ENCODE measurements at places on chromosomes 13 and 19.

DNA sequence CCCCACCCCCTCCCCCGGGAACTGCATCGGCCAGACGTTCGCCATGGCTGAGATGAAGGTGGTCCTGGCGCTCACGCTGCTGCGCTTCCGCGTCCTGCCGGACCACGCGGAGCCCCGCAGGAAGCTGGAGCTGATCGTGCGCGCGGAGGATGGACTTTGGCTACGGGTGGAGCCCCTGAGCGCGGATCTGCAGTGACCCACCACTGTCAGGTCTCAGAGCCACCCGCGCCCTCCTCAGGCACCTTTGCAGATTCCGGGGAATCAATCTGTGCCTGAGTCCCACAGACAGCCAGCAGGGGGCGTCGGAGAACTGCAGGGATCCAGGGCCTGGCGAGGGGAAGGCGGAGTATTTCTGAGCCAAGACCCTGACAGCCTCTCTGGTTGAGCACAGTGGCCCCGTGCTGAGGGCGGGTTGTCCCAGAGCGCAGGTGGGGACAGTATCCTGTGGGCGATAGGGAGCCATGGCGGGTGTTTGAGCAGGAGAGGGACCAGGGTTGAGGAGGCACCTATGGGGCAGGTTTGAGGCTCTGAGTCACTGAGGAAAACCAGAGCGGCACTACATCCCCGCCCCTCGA, 30.4 kb upstream of the CYP4F8 start:
- H3K36me3 ChIP-seq: no peaks in the 10 kb centered on the region
- H3K4me3 ChIP-seq: no peak overlapping the region
- peak; percentile 80 for DNase-seq
- H3K27ac ChIP-seq: no peak overlapping the region

DNA sequence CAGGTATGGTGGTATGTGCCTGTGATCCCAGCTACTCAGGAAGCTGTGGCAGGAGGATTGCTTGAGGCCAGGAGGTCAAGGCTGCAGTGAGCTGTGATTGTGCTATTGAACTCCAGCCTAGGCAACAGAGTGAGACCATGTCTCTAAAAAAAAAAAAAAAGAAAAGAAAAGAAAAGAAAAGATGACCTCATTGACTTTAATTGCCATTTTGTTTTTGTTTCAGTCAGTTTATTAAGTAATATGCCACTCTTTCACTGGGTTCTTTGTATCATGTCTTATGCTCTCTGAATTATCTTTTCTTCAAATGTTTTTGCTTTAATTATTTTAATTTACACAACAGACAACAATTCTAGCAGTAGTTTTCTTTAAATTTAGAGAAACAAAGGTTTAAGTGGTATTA, 293.8 kb downstream of the TSHZ3 start:
- H3K4me1 ChIP-seq: no peaks in the 10 kb centered on the region
- H3K4me3 ChIP-seq: no peak overlapping the region
- no peak for DNase-seq
- no peaks in the 10 kb centered on the region for H3K27me3 ChIP-seq

- no peaks in the 10 kb centered on the region for H3K36me3 ChIP-seq
- H3K27me3 ChIP-seq: no peaks in the 10 kb centered on the region
- DNase-seq: no peak
- no peak overlapping the region for H3K4me3 ChIP-seq
These were observed 2.1 kb downstream of the RASA3 start for GRCh38 chr13:114130131-114130836.

- H3K4me3 ChIP-seq: no peak overlapping the region
- DNase-seq: no peak
- no peaks in the 10 kb centered on the region for H3K4me1 ChIP-seq
- no peaks in the 10 kb centered on the region for H3K27me3 ChIP-seq
- peaks cover 39% of the 10 kb centered on the region for H3K36me3 ChIP-seq
- H3K27ac ChIP-seq: no peak overlapping the region
These were observed 39.5 kb upstream of the TEX29 start for GRCh38 chr13:111280681-111281585.

- H3K27ac ChIP-seq: no peak overlapping the region
- H3K4me1 ChIP-seq: no peaks in the 10 kb centered on the region
- DNase-seq: no peak
- peaks cover 81% of the 10 kb centered on the region for H3K36me3 ChIP-seq
- H3K4me3 ChIP-seq: no peak overlapping the region
These were observed 11.2 kb downstream of the ZNF45 start for GRCh38 chr19:43923875-43924274.

DNA sequence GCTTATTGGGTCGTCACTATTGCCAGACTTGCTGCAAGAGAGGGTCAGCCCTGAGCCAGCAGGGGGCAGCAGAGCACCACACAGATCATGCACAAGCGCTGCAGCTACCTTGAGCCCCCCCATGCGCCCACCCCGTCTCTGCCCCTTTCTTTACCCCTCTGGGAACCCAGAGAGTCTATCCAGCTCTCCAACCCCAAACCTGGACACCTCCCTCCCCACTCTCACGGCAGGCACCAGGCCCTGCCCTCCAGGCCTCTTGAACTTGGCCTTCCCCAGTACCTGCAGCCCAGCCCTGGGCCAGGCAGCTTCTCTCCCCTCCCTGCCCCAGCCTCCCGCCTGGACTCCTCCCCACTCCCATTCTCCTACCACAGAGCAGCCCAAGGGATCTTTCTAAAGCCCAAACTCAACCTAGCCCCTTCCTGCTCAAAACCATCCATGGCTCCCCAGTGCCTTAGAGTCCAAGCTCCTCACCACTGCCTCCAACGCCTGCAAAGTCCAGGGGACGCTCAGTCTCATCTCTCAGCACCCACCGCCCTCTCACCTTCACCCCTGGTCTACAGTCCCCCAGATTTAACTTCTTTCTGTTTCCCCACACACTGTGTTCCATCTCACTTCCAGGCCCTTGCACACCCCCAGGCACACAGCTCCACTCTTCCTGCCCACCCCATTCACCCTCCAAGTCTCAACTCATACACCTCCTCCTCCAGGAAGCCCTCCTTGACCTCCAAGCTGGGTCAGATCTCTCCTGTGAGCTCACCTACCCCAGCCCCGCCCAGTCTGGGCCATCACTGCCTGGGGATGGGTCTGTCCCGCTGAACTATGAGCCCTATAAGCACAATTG, 9.4 kb upstream of the CEACAM16 start:
- H3K27me3 ChIP-seq: no peaks in the 10 kb centered on the region
- no peaks in the 10 kb centered on the region for H3K36me3 ChIP-seq
- no peak overlapping the region for H3K27ac ChIP-seq
- no peak overlapping the region for H3K4me3 ChIP-seq

All from thyroid gland (tissue), 4 donors.